Thyroid gland (tissue), 4 donors: ENCODE measurements at places on chromosomes 12 and 14.

DNA sequence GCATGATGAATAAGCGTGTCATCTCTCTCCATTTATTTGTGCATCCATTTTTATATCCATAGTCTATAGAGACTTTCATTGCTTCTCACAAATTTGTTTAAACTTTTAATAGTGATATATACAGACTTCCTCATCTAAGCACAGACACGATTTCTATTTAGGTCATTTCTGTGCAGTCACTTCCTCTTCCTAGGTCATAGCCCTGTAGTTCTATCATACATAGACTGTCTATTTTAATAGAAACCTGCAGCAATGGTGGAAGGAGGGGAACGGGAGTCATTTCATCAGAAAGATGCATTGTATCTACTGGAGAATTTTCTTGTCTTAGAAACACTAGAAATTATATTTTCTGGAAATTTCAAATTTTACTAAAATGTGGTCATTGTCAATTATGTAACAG, 133.4 kb upstream of the FGD4 start:
- DNase-seq = no peak

DNA sequence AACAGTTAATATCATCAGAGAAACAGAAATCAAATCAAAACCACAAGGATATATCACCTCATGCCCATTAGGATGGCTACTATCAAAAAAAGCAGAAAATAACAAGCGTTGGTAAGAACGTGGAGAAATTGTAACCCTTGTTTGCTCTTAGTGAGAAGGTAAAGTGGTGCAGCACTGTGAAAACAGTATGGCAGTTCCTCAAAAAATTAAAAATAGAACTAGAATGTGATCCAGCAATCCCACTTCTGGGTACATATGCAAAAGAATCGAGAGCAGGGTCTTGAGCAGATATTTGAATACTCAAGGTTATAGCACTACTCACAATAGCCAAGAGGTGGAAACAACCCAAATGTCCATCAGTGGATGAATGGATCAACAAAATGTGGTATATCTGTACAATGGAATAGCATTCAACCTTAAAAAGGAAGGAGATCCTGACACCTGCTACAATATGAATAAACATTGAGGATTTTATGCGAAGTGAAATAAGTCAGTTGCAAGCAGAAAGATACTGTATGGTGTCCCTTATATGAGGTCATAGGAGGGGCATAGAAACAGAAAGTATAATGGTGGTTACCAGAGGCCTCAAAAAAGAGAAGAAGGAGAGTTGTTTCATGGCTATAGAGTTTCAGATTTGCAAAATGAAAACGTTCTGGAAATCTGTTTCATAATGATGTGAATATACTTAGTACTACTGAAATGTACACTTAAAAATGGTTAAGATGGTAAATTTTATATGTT, 131.0 kb upstream of the EEA1 start:
- DNase-seq = no peak

DNA sequence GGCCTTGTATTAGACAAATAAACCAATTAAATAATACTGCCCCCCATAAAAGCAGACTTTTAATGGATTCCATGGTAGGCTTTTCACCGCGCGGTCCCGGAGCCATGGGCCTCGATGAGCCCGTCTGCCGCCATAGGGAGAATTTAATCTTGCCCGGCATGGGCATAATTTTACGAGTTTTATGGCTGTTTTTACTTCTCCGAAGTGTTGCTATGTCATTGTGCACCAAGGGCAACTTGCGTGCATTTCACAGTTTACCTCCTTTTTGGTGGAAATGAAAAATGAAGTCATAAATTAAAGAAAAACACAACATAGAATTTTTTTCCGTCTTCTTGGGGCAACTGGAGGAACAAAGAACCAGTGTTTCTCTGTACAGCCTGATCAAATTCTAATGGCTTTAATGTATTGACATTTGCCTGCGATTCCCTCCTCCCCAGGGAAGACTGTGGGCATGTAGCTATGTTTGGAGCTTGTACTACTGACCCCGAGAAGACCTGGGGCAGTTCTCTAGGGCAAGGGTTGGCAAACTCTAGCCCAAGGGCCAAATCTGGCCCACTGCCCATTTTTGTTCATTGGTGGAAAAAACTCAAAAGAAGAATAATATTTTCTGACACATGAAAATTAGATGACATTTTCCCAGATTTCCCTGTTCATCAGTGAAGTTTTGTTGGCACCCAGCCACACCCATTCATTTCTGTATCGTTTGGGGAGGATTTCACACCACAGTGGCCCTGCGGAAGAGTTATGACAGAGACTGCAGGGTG, 142.7 kb downstream of the CHST11 start:
- DNase-seq = no peak

DNA sequence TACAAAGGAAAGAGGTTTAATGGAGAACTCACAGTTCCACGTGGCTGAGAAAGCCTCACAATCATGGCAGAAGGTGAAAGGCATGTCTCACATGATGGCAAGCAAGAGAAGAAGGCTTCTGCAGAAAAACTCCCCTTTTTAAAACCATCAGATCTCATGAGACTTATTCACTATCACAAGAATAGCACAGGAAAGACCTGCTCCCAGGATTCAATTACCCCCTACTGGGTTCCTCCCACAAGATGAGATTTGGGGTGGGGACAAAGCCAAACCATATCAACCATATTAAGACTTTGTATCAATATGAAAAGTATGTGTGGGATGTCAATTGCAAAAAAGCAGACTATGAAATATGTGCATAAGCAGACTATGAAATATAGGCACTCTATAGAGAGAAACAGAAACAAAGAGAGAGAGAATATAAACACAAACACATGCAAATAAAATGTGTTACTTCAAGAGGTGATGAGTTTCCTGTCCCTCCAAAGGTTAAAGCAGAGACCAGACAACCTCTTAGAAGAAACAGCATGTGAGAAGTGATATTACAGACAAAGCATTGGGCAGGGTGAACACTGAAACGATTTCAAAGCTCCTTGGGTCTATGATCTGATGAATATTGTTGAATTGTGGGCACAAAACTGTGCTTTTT, 151.2 kb upstream of the KRR1 start:
- no peak for DNase-seq

- DNase-seq = no peak
Observed at GRCh38 chr14:52026901-52027300, 37.6 kb downstream of the RTRAF start.

DNA sequence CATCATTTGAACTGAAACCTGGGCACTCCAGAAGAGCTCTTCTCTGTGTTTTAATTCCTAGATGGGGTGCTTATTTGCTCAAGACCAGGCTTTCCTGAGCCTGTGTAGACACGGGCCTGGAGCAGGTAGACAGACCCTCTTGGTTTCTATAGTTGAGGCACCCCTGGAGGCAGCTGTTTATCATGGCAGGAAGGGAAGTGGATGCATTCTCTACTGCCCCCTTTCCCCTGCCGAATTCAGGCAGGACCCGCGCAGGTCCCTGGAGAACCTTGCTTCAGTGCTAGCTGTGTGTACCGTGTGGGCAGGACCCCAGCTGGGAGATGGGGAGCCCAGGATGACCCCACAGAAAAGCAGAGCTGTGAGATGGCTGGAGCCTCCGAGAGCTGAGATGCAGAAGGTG, 6.0 kb downstream of the CACNA1C start:
- DNase-seq = no peak

GRCh38 chr14:61599942-61600341, 95.4 kb upstream of the HIF1A start:
- no peak for DNase-seq

DNA sequence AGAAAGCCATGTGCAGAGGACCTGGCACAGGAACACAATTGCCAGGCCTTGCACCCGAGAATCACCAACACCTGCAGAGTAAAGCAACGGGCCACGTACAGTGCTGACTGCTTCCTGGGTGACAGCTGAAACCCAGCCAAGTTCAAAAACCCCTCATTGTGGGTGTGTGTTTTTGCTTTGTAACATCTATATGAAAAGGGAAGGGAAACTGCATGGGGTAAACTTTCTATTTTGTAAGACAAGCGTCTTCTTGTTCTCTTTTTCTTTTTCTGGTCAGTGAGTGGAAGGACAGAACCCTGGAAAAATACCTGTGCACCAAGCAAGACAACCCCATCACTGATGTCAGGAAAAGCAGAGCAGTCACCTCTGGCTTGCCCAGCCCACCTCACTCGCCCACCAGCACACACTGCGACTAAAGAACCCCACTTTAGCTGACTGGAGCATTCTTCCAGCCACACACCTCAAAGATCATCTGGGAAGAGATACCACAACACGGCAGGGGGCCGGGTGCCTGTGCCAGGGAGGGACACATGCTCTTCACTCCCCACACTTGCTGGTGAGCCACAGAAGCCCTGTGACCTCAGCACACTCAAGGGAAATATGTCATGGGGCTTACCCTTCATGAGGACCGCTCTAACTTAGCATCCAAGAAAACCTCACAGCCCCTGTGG, 172.3 kb downstream of the NDUFA12 start:
- no peak for DNase-seq

DNA sequence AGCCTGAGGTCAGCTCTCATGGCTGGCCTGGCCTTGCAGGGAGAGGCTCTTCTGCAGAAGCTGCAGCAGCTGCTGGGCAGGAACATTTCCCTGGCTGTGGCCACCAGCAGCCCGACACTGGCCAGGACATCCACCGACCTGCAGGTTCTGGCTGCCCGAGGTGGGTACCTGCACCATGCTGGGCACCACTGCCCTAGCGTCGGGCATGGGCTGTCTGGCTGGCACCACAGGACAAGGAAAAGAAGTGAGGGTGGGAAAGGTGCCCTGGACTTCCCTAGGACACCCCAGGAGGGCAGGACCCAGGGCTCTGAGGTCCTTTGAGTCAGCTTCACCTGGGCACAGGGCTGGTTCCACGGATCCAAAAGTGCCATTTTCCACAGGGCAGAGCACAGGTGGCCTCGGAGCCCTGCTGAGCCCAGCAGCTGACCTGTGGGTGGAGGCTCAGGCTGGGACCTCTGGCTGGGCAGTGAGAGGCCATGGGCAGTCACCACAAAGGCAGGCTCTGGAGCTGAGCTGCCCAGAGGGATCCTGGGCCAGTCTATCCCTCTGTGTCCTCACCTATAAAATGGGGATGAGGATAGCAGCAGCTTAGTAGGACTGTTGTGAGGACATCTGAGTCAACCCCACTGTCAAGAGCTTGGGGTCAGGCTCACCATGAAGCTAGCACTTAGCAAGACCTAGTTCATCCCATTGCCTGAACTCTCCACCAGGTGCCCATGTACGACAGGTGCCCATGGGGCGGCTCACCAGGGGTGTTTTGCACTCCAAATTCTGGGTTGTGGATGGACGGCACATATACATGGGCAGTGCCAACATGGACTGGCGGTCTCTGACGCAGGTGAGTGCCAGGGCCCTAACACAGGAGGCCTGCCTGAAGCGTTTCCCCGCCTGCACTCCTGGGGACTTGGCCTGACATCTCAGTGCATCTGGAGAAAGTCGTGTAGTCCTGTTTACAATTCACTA, 4.9 kb downstream of the PLD4 start:
- DNase-seq = peak; percentile 1

- DNase-seq = peak; percentile 90
Observed at GRCh38 chr14:75063491-75064204, at the start of gene ACYP1. ACYP1 (minus strand) TSS chr14:75064024; CDS start chr14:75063553, 471 bp downstream.

DNA sequence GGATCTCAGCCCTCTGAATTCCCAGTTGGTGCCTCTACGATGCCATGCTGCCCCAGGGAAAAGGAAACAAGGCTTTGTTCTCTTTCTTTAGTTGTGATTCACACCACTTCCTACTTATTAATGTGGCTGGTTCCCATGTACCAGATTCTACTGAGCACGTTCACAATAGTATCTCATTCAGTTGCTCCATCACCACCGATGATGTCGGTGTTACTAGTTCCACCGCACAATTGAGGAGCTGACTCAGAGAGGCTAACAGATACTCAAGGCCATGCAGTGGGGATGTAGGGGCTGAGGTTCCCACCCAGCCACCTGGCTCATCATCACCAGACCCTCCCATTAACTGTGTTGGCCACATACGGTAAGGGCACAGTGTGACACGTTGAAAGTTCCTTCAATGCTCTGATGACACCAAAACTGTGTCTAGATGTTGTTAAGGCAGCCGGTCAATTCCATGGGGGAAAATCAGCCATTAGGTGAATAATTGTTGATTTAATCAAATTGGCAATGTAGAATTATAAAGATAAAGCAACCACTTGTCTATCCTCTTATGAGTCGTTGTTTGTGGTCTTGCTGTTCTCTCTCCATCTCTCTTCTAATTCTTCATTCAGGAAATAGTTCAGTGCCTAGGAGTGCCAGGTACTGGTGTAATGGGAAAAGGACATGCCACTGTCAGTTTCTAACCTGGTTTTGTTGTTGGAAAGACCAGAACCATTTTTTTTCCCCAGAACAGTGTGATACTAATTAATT, 244.2 kb upstream of the CRY1 start:
- no peak for DNase-seq

DNA sequence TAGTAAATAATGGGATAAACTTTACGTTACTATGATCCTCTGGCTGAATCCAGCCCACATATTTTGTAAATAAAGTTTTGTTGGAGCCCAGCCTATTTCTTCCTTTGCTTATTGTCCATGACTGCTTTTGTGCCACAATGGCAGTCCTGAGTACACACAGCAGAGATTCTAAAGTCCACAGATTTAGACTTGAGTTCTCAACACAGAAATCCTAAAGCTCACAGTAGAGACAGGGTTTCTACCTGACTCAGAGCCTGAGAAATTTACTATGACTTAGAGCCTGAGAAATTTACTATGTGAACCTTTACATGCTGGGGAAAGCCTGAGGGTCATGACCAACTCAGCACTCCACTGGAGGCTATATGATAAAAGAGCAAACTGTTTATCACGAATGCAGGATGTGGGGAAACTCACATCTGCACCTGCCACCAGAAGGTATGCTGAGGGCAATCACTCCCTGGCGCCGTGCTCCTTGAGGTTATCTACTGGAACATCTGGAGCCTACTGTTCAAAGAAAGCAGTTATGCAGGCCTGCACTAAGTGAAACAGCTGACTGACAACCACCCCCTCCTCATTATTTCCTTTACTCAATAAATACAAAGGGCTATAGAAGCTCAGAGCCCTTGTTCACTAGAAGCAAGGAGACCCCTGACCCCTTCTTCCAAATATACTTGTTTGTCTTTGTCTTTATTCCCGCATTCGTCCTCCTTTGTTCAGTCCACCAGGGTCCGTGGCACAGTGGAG, 52.6 kb upstream of the BICD1 start:
- DNase-seq = no peak

GRCh38 chr12:98533723-98534251, 18.4 kb downstream of the TMPO start:
- DNase-seq = no peak

GRCh38 chr14:54854181-54854580, 48.4 kb downstream of the GCH1 start:
- no peak for DNase-seq
